ENCODE measurements at places on chromosomes 5 and 9.
A peak's percentile ranks its signal among the peaks of the same experiment; 100 is the strongest.

GRCh38 chr5:66795682-66796081 lies 199.5 kb downstream of the MAST4 start:
- DNase-seq, result no peak

- DNase-seq, result no peak
These were observed 100.2 kb downstream of the PIK3R1 start for GRCh38 chr5:68315679-68316271.

DNA sequence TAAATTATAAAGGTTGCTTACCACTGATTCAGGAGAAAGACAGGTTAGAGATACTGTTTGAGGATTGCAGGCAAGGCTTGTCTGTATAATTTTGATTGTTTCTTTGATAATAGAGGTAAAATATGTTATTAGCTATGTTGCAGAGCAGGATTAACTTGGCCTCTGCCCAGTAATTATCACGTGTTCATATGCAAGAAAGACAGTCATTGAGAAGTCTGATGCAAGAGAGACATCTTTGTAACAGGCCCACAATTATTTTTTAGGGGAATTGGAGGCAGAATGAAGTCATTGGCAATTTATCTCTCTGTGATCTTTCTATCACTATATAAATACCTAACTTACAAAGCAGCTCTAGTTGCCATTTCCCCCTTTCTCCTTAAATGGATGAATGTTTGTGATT lies 46.0 kb downstream of the SLC44A1 start:
- DNase-seq, result no peak

DNA sequence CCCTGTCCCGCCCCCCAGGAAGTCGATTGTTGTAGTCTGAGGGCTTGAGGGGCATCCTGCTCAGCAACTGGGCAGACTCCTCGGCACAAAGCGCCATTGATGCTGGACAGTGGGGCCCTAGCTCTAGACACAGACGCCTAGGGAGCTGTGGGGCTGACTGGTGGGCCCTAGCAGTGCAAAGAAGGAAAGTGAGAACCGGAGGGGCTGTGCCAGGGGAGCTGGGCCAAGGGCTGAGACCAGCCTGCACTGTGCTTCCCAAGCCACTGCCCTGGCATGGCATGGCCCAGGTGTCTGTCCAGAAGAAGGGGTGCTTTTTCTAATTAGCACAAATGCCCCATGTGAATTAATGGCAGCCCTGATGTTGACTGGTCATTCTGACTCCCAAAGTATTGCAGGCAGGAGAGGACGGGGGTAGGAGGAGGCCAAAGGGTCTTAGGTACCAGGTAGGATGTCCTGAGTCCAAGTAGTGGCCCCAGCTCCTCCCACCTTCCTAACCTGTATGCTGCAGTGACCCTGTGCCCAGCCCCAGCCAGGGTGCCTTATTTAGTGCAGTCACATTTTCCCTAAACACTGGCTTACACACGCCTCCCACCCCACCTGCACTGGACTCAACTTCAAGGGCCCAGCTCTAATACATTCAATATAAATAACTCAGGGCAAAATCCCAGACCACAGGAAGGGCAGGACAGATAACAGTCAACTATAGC lies 15.9 kb downstream of the TCF7 start:
- DNase-seq, result no peak

- no peak for DNase-seq
These were observed 401.1 kb upstream of the TRPC7 start for GRCh38 chr5:136766456-136766855.

- no peak for DNase-seq
These were observed 93.7 kb upstream of the ACTBL2 start for GRCh38 chr5:57576317-57576716.

DNA sequence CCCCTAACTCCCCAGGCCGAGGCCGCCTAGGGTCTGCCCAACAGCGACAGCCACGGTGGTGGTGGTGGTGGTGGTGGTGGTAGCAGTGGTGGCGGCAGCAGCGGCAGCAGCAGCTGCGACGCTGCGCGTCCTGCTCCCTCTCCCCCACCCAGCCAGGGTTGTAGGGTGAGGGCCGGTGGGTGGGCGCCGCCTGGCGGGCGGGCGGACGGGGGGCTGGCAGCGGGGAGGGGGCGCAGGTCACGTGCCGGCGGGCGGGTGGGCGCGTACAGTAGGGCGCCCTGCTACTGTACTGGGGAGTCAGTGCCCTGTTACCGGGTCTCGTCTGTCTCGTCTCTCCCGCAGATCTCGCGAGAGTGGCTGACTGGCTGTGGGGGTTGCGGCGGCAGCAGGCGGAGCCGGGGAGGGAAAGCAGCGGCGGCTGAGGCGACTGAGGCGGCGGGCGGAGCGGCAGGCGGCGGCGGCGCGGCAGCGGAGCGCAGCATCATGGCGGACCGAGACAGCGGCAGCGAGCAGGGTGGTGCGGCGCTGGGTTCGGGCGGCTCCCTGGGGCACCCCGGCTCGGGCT lies at the start of gene PURA:
Gene PURA (plus strand): TSS at position 411 of the 565 bp plus-strand sequence. CDS start 73 bp downstream, at position 484.
- peak; percentile 89 for DNase-seq

DNA sequence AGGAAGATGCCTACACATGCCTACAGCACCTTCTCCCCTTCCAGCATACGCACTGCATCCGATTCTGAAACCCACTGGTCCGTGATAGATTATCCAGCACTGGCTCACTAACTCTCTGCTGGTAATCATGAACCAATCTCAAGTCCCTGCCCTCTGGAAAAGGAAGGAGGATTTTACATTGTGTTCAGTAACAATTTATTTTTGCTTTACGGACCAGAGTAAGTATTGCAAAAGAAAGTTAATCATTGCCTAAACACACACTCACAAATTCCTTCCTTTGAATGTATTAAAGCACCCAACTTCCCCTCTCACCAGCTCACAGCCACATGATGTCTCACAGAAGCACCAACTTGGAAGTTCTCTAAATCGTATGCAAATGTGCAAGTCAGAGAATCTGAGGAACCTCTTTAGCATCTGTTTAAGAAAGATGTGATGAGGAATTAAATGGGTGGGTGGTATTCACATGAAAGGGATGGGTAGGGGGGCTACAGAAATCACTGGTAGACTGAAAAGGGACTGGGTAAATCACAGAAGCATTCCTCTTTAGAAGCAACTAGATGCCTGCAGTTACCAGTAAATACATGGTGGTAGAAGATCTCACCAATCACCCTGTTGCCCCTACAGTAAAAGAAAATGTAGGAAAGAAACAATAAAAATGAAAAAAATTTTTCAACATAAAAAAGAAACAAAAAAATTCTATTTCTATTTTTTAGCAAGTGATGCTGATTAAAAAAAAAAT lies 8.4 kb downstream of the GNAQ start:
- DNase-seq, result no peak

DNA sequence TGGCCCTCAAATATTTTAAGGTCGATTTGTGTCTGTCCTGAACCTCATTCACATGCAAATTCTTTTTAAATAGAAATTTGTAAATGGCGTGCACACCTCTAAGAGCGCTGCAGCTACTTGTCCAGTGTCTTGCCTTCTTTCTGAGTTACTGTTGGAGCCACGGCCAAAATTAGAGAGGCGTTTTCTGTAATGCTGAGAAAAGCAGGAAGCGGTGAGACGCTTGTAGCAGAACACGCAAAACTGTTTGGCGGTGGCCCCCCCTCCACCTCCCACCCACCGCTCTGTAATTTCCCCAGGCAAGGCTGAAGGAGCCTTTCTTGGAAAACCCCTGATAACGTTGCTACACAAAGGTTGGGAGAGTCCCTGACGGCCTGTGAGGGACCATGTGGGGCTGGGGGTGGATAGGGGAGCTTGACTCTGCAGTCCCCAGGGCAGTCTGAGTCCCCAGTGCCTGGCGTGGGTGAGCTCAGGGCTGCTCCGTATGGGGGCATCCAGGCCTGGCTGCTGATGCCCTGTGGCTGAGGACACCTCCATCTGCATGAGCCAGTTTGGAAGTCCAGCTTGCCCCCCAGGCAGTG lies 96.5 kb downstream of the GADD45G start:
- DNase-seq, result no peak

DNA sequence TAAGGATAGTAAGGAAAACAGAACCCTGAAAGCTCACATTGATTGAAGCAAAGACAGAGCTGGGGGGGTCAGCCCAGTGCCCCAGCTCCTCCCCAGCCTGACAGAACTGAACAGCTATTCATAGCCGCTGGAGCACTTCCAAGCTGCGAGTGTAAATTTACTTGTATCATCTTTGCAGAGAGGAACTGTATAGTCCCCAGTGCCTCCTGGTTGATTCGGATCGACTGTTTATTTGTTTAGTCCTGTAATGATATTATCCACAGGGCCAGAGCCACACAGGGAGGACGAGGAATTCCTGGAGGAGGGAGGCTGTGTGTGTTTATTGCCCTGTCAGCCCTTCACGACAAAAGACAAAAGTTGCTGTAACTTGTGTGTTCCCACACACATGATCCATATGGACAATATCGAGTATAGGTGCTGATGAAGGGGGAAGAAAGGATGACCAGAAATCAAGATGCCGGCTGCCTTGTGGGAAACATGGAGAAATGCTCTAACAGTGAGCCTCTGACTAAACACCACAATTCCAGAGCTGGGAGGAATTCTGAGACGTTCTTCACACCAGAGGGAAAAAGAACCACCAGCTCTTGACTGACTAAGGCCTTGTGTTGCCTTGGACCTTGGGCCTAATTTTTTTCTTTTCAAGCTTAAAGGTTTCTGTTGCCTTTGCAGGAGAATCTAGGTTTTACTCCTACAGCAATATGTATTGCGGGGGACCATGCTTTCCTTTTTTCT lies 31.1 kb downstream of the FOXD1 start:
- no peak for DNase-seq

GRCh38 chr5:107487056-107487542 lies 183.6 kb downstream of the EFNA5 start:
- DNase-seq, result no peak

DNA sequence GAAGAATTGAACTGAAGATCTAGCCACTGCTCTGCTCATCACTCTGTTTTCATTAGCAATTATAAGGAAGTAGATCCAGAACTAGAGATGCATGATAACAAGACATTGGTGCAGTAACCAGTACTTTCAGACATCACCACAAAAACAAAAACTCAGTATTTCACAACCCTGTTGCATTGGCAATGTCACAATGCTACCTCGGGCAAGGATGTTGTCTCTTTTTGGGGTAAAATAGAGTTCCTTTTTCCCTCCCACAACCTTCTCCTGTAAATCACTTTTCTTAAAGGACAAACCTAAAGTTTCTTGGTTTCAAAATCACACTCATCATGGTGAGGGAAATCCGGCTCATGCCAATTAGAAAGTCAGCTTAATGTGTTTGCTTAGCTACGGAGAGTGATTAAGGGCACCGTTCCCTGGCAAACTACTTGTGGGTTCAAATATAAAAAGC lies 420.1 kb upstream of the MEF2C start:
- no peak for DNase-seq

DNA sequence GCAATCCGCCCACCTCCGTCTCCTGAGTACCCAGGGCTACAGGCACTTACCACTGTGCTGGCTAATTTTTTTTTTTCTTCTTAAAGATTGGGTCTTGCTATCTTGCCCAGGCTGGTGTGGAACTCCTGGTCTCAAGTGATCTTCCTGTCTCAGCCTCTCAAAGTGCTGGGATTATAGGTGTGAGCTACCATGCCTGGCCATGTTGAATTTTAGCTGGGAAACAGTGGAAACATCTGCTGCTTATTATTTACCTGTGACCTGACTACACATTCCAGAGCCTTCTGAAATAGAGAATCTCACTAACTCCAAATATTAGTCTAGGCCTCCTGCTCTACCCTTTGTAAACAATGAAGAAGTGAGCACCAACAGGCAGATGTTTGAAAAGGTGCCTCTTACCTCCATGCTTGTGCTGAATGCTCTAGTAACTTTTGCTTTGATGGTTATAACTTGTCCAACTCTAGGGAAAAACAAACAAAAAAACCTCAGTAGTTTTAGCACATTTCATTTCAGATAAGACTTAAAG lies 22.5 kb downstream of the ACOT12 start:
- no peak for DNase-seq

DNA sequence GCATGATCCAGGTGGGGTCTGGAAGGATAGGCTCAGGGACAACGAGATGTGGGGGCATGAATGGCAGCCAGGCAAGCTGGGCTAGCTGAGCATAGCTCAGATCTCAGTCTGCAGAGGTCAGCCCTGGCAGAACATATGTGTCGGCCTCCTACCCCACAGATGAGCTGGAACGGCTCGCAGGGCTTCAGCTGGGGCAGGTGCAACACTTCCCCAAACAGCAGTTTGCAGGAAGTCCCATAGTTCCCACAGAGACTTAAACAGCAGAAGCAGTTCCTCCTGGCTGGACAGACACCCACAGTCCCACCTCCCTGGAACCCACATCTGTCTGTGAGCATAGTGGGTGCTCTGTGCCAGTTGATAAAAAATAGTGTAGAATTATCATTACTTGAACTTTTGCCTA lies 404.6 kb downstream of the GADD45G start:
- DNase-seq, result no peak

DNA sequence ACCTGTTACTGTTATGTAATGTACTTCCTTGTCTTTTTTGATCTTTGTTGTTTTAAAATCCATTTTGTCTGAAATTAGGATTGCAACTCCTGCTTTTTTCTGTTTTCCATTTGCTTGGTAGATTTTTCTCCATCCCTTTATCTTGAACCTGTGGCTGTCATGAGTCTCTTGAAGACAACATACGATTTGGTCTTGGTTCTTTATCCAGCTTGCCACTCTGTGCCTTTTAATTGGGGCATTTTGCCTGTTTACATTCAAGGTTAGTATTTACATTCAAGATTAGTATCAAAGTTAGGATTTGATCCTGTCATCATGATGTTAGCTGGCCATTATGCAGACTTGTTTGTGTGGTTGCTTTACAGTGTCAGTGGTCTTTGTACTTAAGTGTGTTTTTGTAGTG lies 156.8 kb downstream of the GDNF start:
- DNase-seq, result no peak

DNA sequence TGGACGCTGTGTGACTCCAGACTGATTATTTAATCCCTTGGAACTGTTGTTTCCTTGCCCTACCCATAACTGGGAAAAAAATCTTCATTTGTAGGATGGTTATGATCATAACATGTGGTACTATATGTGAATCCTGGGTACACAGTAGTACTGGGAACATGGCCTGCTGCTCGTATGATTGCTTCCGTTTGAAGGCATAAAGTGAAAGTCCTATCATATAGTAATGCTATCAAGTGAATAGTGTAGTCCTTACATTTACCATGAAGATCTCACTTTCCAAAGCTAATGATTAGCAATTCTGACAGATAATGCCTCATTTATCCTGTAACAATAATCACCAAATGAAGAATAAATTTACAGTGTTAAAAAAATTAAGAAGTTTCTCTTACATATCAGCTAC lies 53.2 kb downstream of the MEF2C start:
- DNase-seq, result no peak

DNA sequence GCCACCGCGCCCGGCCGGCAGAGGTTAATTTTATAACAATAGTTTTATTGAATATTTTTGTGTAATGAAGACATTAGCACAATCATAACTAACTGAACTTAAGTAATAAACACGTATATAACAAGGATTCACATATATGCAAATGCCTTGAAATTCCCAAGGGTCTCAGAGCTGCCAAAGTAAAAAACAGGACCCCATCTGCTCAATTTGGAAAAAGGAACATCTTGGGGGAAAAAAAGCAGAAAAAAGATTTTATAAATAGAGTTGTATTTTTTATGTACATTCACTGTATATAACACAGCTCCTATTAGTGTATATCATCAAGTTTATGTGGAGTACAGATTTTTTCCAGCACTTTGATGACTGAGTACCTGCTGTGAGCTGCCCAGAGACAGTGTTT lies 366.7 kb downstream of the BRINP1 start:
- DNase-seq, result no peak
